ENCODE measurements at places on chromosomes 12 and 14.

DNA sequence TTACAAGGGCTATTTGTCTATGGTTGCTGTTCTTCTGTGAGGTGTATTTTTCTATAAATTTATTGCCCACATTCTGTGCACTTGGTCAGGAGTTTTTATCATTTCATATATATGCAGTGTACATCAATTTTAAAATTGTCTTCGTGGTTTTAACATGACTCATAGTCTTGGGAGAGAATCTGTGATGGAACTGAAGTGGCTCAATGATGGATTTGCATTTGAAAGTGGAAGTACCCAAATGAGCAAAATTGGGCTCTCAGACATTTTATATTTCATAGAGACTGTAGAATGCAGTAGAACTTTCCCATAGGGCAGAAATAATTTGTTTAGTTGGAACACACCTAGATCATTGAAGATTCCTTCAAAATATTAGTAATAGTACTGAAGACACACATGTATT lies 1.9 kb upstream of the SCFD1 start:
- no peak for DNase-seq

DNA sequence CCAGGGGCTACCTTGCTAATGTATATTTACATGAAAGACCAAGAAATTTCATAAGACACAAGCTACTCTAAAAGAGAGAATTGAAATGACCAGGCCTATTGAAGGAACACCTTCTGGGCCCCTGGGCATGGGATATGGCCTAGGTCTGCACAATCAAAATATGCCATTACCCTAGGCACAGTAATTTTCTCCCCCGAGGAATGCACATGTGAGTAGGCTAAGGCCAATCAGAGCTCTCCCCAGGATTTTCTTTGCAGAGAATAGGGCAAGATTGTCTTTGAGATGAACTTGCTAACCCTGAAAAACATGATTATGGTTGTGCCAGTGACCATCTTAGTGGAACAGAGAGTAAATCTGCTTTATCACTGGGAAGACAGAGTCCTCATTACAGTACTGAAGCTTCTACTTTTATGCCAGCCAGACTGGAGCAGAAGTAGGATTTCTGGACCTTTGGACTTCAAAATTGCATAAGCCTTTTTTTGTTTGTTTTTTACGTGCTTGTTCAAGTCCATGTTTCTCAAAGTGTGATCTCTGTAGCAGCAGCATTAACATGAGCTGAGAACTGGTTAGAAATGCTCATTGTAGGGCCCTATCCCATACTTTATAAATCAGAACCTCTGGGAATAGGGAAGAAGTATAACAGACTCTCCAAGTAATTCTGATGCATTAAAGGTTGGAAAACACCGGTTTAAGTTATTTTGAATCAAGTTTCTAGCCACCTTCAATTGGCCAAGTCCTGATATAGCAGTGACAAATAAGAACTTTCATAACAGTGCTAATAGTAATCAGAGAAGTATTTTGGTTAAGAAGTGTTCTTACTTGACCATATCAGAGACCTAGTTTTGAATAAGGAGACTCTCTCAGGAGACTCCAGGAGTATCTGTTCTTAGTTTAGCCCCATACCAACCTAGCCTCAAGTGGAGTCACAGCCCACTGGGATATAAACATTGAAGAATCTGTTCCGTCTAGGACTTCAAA lies 112.9 kb downstream of the LMO3 start:
- DNase-seq, result no peak

DNA sequence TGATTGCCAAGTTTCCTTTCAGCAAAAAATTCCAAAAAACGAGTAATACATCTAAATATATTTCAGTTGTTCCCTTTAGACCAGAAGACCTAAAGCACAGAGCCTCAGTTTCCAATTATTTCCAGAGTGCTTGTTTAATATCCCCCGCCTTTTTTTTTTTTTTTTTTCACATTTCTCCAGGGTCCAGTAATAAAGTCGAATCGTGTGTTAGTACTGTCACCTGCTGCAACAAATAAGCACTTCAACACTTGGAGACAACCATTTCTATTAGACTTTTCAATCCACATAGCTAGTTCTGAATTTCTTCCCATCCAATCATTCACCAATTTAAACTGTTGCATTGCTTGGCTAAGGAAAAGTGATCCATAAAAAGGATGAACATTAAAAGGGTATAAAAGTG lies 13.6 kb downstream of the PDE6H start:
- DNase-seq, result no peak

GRCh38 chr12:5073853-5074252 lies 30.2 kb downstream of the KCNA5 start:
- no peak for DNase-seq

- DNase-seq, result no peak
Measured at GRCh38 chr12:121810833-121811433, 7.1 kb downstream of the SETD1B start.

DNA sequence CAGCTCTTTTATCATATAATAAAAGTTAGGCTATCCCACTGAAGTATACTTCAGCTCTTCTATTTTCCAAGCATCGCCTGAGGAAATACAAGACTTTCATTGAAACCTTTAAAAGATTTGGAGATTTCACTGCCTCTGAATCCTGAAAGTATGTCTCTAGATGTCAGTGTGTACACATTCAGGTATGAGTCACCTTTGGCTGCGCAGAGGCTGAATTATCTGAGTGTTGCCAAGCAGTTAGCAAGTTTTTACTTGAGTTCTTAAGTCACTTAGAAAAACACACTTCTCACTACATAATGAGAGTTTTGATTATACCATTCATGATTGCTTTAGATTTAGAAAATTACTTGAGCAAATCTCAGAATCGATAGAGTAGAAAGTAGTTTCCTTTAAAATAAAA lies 210.3 kb downstream of the TMTC2 start:
- no peak for DNase-seq

- no peak for DNase-seq
Measured at GRCh38 chr14:104746071-104746545, 6.8 kb upstream of the SIVA1 start.

- DNase-seq, result no peak
Measured at GRCh38 chr12:52776913-52777395, at the start of gene KRT76. Gene KRT76 (minus strand): TSS chr12:52777345. CDS start chr12:52777291, 54 bp downstream.

DNA sequence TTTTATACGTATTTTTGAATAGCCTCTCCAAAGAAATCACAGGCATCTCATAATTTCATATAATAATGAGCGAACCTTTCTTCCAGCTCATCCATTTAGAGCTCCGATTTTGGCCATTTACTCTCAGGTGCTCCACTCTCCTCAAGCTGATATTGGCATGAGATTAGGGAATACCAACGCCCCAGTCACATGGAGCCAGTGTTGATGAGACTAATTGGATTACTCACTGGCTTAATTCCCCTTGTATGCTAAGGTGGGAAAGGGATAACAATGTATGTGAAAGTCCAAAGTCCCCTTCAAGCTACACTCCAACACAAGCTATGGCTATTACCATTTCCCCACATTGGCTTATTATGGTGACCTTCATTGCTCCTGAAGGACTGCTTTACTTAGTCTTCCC lies 76.6 kb upstream of the NAV3 start:
- no peak for DNase-seq

DNA sequence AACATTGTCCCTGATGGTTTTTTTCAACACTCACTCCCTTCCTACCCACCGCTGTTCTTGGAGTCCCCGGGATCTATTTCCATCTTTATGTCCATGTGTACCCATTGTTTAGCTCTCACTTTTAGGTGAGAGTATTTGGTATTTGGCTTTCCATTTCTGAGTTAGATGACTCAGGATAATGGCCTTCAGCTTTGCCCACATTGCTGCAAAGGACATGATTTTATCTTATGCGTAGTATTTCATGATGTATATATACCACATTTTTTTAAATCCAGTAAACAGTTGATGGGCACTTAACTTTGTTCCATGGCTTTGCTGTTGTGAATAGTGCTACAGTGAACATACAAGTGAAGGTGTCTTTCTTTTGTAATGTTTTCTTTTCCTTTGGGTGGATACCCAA lies 123.5 kb upstream of the KITLG start:
- no peak for DNase-seq

- no peak for DNase-seq
Measured at GRCh38 chr14:71591929-71592328, 340.3 kb upstream of the RGS6 start.

DNA sequence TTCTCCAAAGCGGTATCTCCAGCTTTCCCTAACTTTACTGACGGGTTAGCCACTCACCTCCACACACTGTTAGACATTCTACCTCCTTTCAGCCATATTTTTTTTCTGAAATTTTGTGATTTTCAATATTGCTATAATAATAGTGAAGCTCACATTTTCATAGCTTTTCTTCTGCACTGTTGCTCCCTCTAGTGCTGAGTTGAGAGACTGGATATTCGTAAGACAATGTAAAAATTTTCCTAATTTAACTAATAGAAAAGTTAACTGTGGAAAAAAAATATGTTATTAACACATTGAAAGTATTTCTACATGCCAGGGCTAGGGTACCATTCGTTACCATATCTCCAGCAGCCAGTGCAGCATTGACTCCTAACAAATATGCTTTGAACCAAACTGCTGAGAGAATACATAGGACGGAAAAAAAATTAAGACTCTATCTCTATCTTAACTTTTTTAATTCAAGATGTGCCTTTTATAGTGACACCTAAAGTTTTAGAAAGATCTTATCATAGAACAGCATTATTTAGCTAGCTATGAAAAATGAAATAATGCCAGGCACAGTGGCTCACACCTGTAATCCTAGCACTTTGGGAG lies 48.7 kb upstream of the ABCC9 start:
- no peak for DNase-seq

DNA sequence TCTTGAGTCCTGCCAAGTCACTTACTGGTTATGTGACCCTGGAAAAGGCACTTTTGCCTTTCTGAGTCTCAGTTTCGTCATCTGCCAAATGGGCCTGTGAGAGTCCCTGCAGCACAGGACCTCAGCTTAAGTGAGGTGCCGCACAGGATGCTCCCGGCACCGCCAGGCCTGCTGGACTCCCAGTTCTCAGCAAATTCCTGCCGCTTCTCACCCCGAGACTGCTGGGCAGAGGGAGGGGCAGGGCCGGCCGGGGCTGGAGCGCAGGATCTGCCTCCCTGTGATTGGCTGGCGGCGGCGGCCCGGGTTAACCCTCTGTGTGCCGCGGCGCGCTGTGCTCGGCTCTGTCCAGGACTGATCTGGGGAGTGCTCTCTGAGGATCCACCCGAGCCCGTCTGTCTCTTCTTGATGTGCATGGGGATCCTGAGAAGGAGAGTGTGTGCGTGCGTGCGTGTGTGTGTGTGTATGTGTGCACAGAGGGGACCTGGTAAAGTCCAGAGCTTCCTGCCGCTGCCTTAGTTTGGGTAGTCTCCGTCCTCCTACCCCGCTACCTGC lies 8.6 kb downstream of the SETD1B start:
- peak; percentile 46 for DNase-seq

GRCh38 chr12:117792471-117792870 lies 176.3 kb downstream of the KSR2 start:
- DNase-seq, result no peak

- no peak for DNase-seq
Measured at GRCh38 chr12:26119391-26119989, 5.3 kb downstream of the BHLHE41 start.

DNA sequence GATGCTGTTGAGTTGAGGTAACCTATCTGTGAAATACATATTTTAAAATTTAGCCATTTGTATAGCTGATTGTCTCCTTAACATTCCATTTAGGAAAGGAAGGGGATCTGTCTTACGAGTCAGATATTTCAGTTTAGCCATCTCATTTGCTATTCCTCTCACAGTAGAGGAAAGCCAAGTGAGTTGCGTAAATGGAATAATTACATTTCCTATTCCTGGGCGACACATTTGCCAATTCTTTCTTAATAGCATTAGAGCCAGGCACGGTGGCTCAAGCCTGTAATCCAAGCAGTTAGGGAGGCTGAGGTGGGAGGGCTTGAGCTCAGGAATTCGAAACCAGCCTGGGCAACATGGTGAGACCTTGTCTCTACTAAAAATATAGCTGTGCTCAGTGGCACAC lies 116.3 kb downstream of the TMX1 start:
- DNase-seq, result no peak

- DNase-seq, result no peak
Measured at GRCh38 chr12:76888775-76889174, 10.0 kb upstream of the CSRP2 start.

GRCh38 chr12:105338966-105339365 lies 8.5 kb downstream of the C12orf75 start:
- no peak for DNase-seq

GRCh38 chr14:49240383-49240782 lies 345.8 kb downstream of the RPS29 start:
- DNase-seq, result peak; percentile 10

DNA sequence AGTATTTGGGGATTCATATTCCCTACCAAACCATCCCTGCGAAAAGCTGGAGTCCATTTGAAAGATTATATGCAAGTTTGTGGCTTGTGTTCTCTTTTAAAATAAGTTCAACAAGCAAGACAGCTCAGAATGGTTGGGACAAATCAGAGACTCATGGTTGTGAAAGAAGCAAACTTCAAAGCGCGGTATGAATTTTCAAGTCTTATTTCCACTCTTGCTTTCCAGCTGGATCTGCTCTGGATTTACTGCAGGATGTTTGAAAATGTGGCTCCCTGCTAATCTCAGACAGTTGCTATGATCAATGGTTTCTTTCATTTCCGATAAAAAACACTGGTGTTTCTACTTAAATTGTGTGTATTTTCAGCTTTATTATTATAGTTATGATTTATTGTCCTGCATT lies 477.5 kb downstream of the RAD51B start:
- DNase-seq, result no peak

GRCh38 chr14:100813291-100813690 lies 12.6 kb upstream of the MEG3 start:
- DNase-seq, result no peak

DNA sequence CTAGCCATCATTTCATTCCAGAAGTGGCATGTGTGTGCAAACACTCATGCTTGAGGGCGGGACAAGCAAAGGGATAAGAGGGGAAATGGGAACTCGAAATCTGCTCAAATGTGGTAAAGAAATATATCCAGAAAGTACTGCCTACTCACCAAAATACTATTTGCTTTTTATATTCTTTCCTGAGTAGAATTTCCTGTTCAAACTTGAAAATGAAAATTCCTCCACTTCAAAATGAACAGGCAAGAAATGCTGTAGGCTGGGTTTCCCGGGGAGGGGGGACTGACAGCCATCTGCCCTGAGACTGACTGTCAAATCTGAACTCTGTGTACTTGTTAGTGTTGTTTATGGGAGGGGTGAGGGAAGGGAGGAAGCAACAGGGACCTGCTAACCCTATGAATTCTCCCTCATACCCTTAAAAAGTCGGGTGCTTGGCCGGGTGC lies 34.6 kb downstream of the NTF3 start:
- no peak for DNase-seq

GRCh38 chr12:12685305-12685704 lies 10.7 kb downstream of the GPR19 start:
- DNase-seq, result no peak

DNA sequence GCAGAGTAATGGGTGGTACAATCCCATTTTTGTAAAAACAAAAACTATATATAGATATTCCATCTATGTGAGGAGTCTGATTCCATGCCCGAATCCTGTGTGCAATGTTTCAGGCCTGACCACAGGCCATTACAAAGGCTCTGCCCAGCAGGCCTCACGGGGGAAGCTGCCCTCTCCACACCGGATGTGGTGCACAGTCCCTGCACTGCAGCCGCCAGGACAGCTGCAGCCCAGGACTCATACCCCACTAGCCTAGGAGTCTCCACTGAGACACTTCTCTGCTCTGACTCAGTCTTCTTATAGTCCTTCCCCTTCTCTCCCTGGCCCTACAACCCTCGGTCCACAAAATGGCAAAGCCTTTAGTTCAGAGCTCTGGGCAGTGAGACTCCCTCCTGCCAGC lies 190.4 kb downstream of the PPM1H start:
- no peak for DNase-seq

- DNase-seq, result no peak
Measured at GRCh38 chr14:38137005-38137404, 70.7 kb upstream of the SSTR1 start.

- no peak for DNase-seq
Measured at GRCh38 chr12:68532204-68532886, 78.4 kb upstream of the RAP1B start.
